Activated CD8-positive, alpha-beta T cell treated with anti-CD3 and anti-CD28 coated beads for 36 hours (primary cell): ENCODE measurements at places on chromosomes 6 and 20. TPM values are rescaled to one million over a fixed set of nuclear protein-coding genes. Genes with fewer than 3 reads are reported as not detected.

BMP7 gene
- not detected for total RNA-seq

- H3K4me3 ChIP-seq = no peak overlapping the region
- no peak for DNase-seq
- no peaks in the 10 kb centered on the region for H3K4me1 ChIP-seq
- H3K36me3 ChIP-seq = no peaks in the 10 kb centered on the region
Measured at GRCh38 chr20:15487682-15488081, 1085.6 kb downstream of the KIF16B start.

- H3K27ac ChIP-seq = no peak overlapping the region
- no peak for DNase-seq
- no peak overlapping the region for H3K4me3 ChIP-seq
- H3K27me3 ChIP-seq = no peaks in the 10 kb centered on the region
- H3K36me3 ChIP-seq = no peaks in the 10 kb centered on the region
Measured at GRCh38 chr6:92847988-92848387, 571.4 kb downstream of the EPHA7 start.

- no peaks in the 10 kb centered on the region for H3K27me3 ChIP-seq
- peaks cover 10% of the 10 kb centered on the region for H3K36me3 ChIP-seq
- DNase-seq = no peak
- no peaks in the 10 kb centered on the region for H3K4me1 ChIP-seq
- H3K4me3 ChIP-seq = no peak overlapping the region
- no peak overlapping the region for H3K27ac ChIP-seq
Measured at GRCh38 chr6:170385506-170385905, 78.9 kb downstream of the FAM120B start.

- H3K36me3 ChIP-seq = no peaks in the 10 kb centered on the region
- no peaks in the 10 kb centered on the region for H3K4me1 ChIP-seq
Measured at GRCh38 chr6:161480421-161481155, 206.7 kb upstream of the AGPAT4 start.
